GM06990 (cell line): ENCODE measurements at places on chromosomes 6 and 20.

DNA sequence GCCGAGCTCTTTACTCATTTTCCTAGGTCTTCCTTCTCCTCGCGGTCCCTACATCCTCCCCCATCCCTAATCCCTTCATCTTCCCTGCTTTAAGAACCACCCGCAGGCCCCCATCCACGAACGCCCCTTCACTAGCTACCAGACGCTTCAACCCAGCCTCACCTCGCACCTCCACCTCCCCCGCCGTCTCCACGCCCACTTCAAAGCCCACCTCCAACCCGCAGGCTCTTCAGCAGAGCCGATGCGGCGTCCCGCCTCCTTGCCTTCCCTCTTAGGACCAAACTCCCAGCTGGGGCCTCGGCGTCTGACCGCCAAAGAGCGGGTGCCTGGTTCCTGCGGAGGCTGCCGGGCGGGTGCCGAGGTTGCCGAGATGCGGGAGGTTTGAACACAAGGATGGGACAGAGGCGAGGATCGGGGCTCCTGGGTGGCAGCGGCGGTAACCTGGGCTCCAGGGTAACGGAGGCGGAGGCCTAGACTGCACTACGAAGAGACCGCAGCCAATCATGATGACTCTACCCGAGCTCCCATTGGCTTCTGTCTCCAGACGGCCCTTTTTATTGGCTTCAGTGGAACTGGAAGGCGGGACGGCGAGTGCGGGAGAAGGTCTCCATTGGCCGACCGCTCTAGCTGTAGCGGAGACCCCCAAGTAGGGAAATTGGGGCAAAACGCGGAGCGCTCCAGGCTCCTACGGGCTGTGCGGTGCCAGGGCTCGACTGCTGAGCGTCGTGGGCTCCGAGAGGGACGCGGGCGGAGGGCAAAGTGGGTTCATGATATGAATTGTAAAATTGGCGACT is at the start of gene LCA5:
LCA5 (minus strand) TSS at position 477 of the 794 bp plus-strand sequence. CDS start 18,536 bp downstream, outside the sequence.
- DNase-seq, result peak; percentile 90

GRCh38 chr20:12963416-12963815 is 45.4 kb upstream of the SPTLC3 start:
- no peak for DNase-seq

DNA sequence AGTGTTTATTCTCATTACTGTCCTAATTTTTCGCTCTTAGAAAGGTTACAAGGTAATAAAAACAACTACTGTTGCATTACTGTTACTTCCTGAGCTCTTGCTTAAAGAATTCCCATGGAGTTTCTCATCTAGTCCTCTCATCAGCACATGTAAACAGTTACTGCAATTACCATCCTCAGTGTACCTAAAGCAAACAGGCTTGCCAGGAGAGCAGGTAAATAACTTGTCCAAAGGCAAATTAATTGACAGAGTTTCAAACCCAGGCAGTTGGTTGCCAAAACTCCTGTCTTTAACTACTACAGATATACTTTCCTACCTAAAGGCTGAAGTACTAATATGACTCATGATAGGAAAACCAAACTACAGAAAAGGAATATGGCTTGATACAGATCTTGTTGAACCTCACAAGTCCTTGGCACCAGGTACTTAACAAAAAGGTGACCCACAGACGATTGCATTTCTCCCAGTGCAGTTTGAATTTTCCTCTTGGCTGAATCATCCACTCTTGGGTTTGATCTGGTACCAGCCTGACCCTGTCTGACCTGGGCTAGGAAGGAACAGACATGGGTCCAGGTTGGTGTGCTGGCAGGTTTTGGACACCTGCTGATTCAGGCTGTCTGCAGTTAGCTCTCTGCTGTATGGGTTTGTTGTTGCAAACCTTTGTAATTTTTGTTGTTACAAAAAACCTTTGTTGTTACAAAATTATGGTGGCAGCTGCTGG is 153.0 kb downstream of the CFAP61 start:
- DNase-seq, result no peak

DNA sequence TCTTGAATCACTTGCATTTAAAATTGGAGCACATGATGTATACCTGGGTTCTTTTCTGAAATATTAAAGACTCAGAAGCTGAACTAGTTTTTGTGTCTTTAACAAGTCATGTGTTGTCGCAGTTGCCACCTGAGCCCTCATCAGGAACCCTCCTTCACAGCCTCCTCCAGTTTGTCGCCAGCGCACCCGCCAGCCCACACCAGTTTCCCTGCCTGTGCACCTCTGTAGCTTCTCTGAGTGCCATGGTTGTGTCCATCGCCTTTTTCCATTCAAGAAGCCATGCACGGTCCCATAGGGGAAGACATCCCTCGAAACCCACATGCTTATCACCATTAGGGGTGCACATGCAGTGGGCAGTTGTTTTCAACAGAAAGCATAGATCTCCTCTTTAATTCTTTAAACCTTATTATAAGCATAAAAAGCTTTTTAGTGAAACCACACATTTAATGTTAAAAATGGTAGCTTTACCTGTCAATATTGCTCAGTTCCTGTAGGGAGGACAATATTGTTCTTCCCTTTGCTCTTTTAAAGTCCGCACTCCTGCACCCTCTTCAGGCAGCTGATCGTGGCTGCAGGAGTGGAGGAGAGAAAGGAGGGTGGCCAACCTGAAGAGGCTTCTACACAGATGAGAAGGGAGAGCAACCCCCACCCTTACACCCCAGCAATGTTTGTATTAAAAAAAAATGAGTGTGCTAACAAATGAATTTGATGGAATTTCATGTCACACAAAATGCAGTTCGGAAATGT is 121.9 kb downstream of the CFAP61 start:
- DNase-seq, result no peak

DNA sequence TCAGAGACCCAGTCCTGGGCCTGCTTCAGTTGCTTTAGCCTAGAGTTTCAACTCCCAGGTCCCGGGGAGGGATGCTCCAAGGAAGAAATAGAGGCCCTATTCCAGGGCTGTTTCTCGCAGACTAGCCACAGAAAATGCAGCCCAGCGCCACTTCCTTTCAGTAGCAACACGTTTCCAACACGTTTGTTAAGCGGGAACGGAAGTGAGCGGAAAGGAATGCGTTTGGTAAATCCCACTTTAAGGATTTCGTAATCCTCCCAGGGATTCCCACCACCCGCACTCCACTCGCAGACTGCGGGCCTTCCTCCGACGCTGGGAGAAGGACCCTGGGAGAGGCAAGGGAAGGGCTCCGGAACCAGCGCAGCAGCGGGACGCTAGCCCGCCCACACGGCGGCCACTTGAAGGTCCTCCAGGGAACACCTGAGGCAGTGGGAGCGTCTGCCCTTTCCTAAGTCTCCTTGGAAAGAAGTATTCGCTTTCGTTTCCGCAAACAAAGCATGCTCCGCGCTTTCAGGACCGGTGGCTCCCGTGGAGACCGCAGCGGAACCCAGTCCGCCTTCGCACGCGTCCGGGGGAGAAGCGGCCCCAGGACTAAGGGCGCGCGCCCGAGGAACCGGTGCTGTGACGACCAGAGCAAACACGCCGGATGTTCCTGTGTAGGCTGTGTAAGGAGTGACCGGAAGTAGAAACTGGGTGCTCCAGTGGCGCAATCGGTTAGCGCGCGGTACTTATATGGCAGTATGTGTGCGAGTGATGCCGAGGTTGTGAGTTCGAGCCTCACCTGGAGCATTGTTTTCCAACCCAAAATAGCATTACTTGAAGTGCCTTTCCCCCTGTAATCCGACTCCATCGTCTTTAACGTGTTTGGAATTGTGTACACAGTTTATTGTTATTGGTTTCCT is 227.6 kb upstream of the PRSS16 start:
- DNase-seq, result peak; percentile 73

- no peak for DNase-seq
Observed at GRCh38 chr6:30171677-30172471, 8.5 kb downstream of the TRIM15 start.

- DNase-seq, result no peak
Observed at GRCh38 chr20:56353356-56353755, 5.4 kb upstream of the FAM210B start.

DNA sequence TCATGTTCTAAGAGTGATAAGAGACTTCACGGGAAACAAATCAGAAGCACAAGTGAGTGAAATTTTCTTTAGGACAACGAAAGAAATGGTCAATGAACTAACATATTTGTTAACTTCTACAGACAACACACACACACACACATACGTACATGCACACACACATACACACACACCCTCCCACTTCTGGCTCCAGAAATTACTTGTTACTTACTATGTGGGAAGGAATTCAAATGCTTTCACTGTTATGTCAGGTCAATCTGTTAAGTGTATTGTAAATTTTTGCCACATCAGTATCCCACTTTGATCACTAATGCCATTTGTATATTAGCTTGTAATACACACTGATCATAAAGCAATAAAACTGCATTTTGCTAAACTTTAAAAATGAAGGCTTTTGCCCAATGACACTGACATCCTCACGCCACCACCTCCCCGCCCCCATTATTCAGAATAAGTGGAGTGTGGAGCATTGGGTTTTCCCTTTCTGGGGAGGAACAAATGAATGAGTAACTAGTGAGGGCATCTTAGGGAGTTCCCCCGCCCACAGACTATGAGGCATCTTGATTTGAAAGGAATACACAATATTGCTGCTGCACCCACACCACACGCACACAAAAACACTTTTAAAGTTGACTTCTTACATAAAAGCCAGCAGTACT is 76.2 kb downstream of the ATXN1 start:
- DNase-seq, result peak; percentile 66

- DNase-seq, result no peak
Observed at GRCh38 chr6:159279790-159280277, 110.6 kb downstream of the FNDC1 start.
